ENCODE measurements at places on chromosomes 5 and 9.

DNA sequence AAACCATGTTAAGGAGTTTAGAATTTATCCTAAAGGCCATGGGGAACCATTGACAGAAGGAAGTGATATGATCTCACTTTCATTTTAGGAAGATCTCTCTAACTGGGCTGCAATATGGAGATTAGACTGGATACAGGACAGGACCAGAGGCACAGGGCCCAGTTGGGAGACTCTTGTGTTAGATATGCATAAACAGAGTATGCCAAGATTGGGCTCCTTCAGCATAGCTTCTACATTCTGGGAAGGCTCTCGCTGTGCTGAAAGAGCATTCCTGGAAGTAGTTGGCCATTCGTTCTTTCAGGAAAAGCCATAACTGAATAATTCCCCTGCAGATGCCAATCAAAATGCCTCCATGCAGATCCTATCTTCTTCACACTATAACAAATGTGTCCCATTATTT is 204.5 kb downstream of the CWC27 start:
- DNase-seq = no peak

DNA sequence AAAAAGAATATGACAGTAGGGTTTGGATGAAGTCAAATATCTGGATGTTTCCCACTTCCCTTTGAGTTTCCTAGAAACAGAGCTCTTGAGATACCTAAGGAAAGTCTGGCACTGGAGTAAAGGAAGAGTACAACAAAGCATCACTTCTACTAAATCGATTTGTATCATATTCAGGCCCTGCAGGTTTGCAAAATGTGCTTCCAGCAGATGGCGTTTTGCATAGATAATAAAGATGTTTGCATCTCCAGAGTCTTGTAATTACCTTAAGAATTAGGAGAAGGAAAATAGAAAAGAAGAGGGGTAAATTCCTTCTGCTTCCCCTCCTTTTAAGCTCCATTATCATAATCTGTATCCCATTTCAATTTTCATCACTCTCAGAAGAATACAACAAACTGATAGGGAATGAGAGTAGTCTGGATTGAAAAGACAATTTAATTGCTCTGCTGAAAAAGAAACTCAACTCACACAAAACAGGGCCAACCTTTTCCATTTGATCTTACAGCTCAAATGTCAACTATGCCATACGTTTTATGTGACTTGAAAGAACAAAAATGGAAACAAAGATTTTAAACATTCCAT is 380.4 kb downstream of the PTPRD start:
- DNase-seq = no peak

DNA sequence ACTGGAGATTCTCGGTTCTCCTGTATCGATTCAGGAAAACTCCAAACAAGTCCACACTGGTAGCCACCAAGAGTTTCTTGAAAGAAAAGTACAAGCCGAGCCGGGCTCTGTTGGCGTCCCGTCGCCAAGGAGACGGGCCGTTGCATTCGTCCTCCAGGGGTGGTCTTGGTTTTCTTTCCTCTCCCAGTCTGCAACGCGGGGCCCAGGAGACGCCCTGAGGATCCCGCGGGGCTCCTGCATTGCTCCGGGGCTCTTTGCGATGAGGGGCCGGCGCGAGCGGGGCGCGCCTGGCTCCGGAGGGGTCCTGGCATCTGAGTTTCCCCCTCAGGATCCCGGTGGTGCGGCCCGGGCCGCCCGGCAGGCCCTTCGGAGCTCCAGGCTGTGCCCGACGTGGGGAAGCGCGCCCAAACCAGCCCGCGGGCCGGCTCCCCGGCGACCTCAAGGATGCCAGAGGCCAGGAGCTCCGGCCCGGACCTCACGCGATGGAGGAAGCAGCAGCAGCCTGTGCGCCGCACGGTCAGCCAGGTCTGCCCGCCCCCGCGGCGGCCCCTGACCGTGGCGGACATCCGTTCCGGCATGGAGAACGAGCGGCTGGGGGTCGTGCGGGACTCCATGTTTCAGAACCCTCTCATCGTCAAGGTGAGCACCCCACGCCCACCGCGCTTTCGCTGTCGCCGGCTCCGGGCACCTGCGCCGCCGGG is at the start of gene CFAP77:
Gene CFAP77 (plus strand): TSS at position 384 of the 701 bp plus-strand sequence. CDS start 61 bp downstream, at position 445.
- DNase-seq = peak; percentile 48

DNA sequence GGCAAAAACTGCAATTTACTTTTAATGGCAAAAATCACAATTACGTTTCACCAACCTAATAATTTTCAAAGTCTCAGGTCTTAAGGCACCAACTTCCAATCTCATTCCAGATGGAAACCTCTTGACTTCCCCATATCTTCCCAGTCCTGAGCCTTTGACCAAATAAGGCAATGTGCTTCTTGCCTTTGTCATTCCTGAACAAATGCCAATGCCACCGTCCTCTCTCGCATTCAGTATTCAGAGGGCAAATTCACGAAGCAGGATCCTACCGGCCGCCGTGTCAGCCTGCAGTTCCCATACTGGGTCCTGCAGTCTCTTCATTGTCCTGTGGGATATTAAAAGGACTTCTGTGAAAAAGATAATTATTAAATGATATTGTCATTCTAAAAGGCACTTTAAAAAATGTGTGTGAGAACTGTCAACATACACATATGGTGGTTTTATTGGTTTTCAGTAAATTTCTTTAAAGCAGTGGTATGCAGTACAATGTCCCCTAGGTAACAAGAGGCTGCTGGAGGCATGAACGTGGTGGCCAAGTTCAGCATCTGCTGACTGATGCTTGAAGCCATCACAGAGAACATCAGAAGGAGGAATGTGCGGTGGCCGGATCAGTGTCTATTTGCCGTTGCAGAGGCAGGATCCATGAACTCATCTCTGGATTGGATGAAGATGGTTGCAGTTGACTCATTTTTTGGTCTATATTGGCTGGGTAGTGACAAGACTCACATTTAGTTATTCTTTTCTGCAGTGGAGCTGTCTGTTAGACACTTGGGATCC is 101.4 kb upstream of the IRX4 start:
- DNase-seq = no peak

- no peak for DNase-seq
Observed at GRCh38 chr9:107177243-107177839, 105.7 kb upstream of the RAD23B start.

DNA sequence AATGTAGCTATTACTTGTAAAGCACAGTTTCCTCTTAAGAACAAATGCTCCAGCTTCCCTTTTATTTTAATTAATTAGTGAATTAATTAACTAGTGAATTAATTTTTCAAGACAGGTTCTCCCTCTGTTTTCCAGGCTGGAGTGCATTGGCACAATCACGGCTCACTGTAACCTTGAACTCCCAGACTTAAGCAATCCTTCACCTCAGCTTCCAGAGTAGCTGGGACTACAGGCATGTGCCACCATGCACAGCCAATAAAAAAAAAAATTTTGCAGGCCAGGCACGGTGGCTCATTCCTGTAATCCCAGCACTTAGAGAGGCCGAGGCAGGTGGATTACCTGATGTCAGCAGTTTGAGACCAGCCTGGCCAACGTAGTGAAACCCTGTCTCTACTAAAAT is 44.1 kb downstream of the FCHO2 start:
- no peak for DNase-seq

Measured in muscle of leg (tissue), 16 donors.